CD4-positive, alpha-beta T cell treated with Interleukin-12 subunit alpha and Interleukin-12 subunit beta, for 1 hour (primary cell): ENCODE measurements at places on chromosomes 1 and 21.

DNA sequence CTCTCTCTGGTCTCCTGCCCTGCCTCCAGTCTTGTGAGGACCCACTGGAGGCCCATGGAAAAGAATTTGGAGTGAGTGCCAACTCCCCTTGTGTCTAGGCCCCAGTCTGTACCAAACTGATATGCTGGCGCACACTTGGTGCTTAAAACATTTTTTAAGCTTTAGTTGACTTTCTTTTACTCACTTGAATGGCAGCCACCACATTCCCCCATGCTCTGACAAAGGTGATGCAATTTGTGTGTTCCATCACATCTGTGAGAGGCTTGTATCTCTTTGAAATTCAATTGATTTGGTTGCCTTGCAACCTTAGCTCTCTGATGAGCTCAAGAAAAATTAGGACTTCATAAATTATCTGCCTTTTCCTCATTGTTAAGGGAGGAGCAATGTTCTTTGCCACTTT is 30.5 kb upstream of the WDTC1 start:
- DNase-seq: no peak

GRCh38 chr21:16536140-16536539 is 806.4 kb downstream of the USP25 start:
- DNase-seq: no peak

DNA sequence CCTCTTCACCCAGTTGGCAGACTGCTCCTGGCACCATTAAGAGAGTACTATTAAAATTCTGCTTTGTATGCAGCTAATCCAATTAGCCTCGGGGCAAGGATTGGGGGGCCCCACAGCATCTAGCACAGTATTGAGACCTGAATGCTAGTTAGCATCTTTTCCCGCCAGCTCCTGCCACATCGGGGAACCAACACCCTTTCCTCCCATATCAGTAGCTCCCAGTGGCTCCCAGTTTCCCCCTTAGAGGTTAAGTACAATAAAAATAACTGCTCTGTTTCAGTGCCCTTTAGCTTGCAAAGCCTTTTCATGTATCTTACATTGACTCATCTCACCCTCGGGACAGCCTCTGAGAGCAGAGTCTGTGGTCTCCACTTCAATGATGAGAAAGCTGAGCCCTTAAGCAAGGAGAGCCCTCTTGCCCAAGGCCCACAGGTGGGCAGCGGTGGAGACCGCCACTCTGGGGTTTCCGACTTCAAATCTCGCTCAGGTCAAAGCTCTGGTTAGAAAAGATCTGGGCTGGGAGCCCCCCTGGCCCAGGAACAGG is 4.2 kb upstream of the PMVK start:
- DNase-seq: no peak

DNA sequence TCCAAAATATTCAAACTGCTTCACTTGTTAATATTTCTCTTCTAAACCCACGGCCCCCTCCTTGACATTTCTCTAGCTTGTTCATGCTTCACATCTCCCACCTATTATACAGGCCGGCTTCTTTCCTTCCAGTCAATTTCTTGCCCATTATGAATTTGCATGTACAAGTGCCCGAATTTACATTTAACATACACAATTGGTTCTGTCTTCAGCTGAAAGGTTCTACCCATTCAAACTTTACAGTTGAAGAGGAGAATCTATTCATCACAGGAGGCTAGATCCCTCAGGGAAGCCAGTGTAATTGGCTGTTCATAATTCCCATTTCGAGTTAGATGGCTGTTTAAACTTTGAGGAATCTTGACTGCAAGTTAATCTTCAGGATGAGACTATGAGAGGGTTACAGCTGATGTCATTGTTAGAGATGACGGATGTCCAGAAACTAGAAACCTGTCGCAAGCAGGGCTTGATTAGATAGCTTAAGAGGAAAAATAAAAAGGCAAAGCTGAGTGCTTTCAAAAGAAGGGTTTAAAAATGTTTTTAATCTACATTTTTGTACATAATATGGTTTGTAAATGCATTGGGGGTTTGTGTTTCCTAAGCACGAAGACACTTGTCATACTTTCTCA is 157.0 kb downstream of the ADSS2 start:
- DNase-seq: no peak

DNA sequence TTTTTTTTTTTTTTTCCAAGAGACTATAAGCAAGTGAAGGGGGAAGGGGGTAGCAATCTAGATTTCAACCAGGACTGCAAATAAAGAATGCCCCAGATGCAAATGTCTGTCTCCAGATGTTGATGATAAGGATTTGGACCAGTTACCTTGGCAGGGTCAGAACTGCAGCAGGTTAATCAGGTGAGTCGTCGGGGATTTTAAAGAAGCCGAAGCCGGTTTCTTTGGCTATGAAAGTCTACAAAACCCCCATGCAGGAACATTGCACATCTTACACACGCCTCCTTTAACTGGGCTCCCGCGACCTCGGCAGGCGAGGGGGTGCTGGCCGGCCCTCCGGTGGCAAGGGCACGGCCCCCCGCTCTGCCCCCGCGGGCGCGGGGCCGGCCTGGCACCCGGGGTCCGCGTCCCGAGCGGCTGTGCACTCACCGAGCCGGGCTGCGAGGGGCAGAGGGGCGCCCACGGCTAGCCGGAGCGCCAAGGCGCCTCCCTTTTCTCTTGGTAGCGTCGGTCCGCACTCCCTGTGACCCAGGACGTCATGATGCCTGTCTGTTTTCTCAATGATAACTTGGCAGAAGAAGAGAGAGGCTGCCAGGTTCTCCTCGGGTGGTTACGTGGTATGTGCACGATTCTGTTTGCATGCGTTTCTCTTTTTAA is 366.3 kb upstream of the ESRRG start:
- DNase-seq: no peak

GRCh38 chr1:3918966-3919611 is 19.0 kb upstream of the C1orf174 start:
- DNase-seq: no peak

DNA sequence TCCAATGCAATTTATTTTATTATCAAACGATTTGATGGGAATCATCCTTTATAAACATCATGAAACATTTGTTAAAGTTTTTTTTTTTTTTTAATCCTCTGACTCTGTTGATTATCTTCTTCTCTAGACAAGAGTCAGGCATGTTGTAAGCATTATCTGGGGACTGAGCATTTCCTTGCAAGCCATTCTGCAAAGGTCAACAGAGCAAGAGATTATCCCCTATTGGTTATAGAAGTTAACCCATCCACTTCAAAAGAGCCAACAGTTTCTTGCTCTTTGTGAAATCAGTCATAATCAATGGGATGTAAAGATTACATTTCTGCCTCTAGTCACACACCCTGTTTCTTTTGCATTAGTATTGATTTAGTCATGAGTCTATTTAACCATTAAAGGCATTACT is 368.8 kb upstream of the ADGRL4 start:
- no peak for DNase-seq

- no peak for DNase-seq
These were observed 3.9 kb downstream of the PIGV start for GRCh38 chr1:26791626-26792025.

GRCh38 chr1:24688621-24689195 is 45.6 kb downstream of the SRRM1 start:
- DNase-seq: peak; percentile 70

DNA sequence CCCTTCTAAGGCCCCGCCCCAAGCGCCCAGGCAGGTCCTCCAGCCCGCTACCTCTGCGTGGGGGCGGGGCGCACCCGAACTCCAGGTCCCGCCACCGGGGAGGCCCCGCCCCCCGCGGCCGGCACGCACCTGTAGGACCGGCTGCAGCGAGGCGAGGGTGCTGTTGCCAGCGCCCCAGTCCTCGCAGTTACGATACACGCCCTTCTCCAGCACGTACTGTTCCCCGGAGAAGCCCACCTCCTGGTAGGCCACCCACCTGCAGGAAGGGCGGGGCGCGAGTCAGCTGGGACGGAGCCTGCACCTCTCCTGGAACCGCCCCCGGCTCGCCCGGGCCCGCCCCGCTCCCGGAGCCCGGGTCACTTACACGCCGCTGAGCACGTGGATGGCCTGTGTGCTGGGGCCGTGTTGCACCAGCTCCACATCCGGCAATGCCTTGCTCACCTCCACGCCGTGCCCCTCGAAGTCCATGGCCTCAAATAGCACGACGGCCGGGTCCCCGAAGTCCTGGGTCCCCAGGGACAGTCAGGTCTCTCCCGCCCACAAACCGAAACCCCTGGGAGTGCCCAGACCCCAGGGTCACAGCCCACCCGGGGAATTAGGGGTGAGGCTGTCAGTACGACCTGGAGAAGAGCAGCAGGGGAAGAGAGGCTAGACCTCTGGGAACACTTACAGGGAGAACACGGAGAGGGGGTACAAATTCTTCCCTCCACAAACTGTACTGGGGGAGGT is 17.3 kb downstream of the CRYBG2 start:
- peak; percentile 92 for DNase-seq

- DNase-seq: no peak
These were observed 6.0 kb downstream of the DYNLT5 start for GRCh38 chr1:66758241-66758755.

DNA sequence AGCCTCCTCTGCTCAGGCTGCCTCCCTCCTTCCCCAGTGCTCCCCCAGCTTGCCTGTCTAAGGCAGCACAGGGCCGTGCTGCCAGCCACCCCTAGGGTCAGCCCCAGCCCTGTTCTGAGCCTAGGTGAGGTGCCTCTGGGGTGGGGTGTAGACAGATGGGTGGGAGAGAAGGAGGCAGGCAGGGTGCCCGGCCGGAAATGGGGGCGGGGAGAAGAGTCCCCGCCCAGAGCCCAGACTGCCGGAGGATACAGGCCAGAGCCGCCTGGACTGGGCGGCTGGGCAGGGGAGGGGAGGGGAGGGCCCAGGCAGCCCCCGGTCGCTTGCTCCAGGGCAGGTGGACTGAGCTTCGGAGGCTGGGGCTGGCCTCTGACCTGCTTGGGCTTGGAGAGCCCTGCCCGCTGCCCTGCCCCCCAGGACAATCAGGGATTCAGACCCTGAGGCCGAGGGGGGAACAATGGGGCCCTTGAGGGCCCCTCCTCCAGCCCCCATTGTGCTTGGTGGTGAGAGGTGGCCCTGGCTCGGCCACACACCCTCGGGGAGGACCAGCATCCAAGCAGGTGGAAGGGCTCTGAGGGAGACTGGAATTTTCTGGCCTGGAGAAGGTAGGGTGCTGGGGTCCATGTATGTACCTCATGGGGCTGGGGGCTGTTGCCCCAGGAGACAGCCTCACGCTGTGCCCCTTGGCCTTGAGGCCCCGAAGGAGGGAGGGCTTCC is at the start of gene GJC2:
Gene GJC2, plus strand, starts transcription at position 525 of the 714 bp plus-strand sequence. CDS start 7,829 bp downstream, outside the sequence.
- DNase-seq: no peak

GRCh38 chr1:31576201-31576669 is at the start of gene TINAGL1:
Gene TINAGL1 (plus strand): TSS chr1:31576515. CDS start chr1:31577149, 634 bp downstream.
- DNase-seq: no peak

GRCh38 chr1:17122521-17123164 is 3.4 kb upstream of the PADI2 start:
- DNase-seq: no peak

- DNase-seq: peak; percentile 60
These were observed 27.6 kb upstream of the ZNF697 start for GRCh38 chr1:119675349-119676345.

DNA sequence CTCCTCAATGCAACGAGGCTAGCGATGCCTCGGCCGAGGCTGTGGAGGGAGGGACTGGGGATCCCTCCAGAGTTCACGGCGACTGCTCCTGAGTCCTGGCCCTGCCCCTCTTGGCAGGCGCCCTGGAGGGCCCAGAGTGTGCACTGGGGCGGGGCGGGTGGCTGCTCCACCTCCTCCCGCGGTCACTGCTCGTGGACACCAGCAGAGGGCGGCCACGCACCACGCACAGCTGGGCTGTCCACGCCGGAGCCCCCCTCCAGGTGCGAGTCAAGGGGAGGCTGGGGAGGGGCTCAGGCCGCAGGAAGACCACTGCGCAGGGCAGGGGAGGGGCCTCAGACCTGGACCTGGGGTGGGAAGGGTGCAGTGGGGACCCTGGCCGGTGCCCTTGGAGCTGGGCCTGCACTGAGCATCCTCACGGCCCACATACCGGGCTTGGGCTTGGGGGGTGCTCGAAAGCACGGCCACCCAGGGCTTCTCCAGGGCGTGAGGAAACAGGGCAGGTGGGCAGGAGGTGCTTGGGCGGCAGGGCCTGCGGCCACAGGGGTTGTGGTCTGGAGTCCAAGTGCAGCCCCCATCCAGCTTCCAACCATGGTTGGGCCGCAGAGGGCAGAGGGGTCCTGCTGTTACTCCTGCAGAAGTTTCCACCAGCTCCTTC is 20.6 kb upstream of the TTC34 start:
- peak; percentile 42 for DNase-seq

DNA sequence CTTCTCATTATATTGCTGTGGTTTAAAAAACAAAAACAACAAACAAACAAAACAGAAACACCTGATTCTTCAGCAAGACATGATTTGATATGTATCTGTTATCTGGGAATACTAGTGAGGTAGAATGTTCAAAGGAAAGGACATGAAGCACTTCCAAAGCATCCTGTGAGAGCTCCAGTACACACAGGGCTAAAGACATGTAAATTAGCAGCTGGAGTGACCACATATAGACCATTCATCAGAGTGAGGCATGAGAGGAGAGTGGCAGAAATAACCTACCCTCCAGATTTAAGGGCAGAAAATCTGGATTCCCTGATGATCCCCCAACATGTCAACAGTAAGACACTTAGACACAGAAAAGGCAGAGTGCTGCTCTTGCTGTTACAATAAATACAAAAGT is 260.5 kb upstream of the CHRM3 start:
- no peak for DNase-seq

DNA sequence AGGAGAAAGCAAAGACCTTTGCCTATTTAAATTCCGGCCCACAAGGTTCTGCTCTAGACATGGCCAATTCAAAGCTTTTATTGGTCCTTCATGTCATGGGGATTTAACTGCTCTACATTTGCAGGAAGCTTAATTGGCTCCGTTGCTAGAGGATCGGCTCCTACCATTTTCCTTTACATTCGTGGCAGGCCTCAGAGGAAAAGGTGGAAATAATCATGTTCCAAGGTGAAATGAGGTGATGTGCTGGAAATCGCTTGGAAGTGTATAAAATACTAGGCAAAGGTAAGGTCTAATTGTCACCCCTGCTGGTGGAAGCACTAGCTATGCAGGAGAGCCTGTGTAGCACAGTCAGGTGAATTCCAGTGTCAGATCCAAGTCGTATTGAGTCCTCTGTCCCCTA is 55.5 kb downstream of the ATP1A1 start:
- DNase-seq: no peak

DNA sequence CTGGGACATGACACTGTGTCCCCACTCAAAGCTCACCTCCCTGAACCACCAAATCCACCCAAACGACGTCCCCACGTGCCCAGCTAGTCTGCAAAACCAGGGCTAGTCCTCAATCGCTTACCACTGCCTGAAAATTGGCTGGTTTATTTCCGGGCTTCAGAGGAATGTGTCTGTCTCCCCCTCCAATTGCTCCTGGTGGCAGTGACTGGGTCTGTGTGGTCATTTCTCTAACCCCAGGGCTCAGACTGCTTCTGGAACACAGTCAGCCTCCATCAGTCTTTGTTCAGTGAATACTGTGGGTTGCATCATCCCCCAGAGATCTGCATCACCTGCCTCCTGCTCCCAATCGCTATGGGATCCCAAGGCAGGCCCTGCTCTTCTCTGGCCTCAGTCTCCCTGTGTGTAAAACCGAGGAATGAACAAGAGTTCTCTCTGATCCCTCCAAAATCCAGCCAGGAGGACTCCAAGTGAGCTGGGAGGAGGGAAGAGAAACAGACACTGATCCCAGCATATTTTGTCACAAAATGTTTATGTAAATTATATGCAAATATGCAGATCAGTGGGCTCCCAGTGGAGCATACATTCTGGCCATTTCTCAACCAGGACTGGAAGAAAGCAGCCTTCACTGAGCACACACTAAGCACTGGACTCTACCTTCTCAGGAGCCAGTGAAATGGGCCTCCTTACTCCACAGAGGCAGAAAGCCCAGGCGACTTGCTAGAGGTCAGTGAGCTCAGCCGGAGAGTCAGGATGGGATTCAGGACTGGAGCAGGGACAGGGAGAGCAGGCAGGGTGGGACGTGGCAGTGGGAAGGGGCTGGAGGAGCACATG is 20.9 kb downstream of the SDC3 start:
- no peak for DNase-seq

GRCh38 chr21:45977396-45977795 is 4.2 kb upstream of the COL6A1 start:
- DNase-seq: no peak
